ENCODE measurements at places on chromosomes 7 and 10.
A peak's percentile ranks its signal among the peaks of the same experiment; 100 is the strongest.

GRCh38 chr10:14278533-14278932 lies 52.2 kb downstream of the FRMD4A start:
- DNase-seq: no peak

DNA sequence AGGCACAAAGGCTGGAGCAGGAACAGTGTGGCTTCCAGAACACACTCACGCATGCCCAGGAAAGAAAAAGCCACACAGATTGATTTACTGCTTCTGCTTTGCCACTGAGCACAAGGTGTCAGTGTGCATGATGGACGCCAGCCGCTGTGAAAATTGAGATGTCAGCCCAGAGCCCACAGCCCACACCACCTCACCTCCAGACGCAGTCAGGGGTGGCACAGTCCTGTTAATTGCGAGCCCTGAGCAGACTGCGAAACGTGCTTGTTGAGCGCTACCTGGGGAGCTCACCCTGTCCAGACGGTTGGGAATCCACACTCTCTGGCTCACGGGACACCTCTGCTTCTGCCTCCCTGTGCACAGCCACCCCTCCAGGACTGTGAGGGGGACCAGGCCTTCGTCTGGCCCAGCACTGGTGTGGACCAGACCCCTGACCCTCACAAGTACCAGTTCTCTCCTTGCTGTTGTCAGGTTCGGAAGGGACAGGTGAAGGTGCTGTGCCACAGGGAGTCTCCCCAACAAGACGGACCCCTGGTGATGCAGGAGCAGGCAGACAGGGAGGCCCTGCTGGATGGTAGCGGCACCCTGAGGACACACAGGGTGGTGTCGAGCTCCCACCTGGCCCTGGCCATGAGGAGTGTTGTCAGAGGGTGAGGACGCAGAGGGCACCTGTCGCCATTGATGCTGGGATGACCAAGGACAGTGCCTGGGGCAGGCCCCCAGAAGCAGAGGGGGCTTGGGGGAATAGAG lies 15.3 kb downstream of the RASGEF1A start:
- DNase-seq: no peak

GRCh38 chr7:37945336-37945735 lies 24.9 kb downstream of the EPDR1 start:
- DNase-seq: no peak

- no peak for DNase-seq
Observed at GRCh38 chr10:73625004-73625883, 16.0 kb downstream of the MYOZ1 start.

DNA sequence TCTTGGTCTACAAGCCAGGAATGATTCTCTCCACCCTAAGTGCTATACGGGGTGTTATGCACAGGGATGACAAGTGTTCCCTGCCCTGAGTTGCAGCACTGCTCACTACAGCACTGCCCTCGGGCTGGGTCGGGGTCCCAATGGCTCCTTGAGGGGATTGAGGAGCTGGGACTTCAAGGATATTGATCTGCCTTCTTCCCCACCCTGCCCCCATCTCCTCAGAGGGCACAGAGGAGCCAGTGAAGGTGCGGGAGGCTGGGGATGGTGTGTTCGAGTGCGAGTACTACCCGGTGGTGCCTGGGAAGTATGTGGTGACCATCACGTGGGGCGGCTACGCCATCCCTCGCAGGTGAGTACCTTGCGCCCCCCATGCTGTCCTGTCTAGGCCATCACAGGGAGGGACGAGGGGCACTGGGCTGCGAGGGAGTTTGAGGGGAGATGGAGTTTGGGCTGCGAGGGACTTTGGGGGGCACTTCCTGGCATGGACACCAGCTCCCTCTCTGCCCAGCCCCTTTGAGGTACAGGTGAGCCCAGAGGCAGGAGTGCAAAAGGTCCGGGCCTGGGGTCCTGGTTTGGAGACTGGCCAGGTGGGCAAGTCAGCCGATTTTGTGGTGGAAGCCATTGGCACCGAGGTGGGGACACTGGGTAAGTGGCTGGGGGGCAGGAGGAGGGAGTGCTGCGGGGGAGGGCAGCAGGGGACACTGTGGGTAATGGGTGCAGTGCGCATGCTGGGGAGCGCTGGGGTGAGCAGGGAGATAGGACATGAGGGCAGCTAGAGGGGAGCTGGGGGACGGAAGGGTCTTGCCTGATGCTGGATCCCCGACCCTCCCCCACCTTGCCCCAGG lies 10.3 kb downstream of the FLNC start:
- DNase-seq: no peak

DNA sequence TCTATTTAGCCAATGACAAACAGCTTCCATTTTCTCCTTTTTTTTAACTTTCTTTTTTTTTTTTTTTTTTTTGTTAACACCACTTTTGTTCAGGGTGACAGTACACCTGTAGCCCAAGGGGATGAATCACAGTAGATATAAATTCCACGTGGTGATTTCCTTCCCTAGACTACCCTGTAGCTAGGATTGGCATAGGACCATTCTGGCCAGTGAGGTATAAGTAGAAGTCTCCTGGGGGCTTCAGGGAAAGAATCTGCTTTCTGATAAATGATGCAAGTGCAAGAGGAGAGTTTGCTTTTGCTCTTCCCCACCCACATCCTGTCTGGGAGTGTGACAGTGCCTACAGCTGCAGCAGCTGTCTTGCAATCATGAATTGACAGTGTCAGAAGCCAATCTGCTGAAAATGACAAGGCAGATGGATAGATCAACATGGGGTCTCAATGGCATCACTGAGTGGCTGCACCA lies 63.2 kb upstream of the TOMM7 start:
- no peak for DNase-seq

GRCh38 chr7:151987748-151988529 lies 31.7 kb downstream of the GALNTL5 start:
- DNase-seq: no peak

- DNase-seq: no peak
Observed at GRCh38 chr7:85078181-85078580, 108.7 kb downstream of the SEMA3D start.

GRCh38 chr10:52312942-52313255 lies 1.2 kb upstream of the DKK1 start:
- no peak for DNase-seq

GRCh38 chr7:134845461-134845860 lies 66.0 kb downstream of the CALD1 start:
- DNase-seq: no peak

DNA sequence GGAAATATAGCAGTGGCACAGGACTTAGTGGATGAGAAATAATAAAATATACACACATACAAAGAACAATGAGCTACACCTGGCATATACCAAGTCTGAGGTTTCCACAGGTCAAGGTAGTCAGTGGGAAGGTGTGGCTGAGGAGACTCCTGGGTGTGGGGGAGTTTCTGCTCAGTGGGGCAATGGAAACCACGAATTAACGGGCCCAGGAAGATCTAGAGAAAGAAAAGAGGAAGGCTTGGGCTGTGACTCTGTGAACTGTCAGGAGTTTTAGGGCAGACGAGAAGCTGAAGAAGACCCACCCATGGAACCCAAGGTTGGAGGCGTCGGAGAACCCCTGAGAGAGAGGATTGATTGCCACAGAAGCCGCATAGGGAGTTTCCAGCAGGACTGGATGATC lies 196.5 kb downstream of the HERPUD2 start:
- DNase-seq: no peak

DNA sequence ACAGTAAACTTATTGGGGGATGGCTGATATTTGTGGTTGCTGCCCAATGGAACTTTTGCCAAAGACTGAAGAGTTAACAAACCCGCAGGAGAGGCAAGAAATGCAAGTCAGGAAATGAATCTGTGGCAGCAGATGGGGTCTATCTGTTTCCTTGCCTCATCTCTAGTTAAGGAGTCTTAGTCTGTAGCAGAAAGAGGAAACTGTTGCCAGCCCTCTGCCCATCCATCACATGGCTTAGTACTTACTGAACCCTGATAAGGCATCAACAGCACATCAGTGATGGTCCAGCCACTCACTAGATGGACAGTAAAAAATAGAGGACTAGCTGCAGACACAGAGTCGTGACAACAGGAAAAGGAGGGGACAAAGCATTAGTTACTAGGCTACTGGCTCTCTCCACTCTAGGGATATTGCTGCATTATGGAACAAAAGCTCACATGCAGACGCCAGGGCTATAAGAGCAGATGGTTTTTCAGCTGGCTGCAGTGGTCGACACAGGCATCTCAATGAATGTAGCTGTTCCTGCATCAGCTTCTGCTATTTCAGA lies 614.7 kb downstream of the PARD3 start:
- DNase-seq: no peak

DNA sequence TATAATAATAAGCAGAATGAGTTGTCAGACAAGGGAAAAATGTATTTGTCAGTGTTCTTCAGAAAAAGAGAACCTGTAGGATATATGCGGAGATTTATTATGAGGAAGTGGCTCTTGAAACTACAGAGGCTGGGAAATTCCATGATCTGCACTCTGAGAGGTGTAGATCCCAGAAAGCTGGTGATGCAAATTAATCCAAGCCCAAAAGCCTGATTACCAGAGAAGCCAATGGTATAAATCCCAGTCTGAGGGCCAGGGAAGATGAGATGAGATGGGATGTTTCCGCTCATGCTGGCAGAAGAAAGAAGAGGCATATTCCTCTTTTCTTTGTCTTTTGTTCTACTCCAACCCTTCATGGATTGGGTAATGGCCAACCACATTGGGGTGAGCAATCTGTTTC lies 732.8 kb upstream of the IGFBP3 start:
- DNase-seq: no peak

- no peak for DNase-seq
Observed at GRCh38 chr10:43945908-43946307, 297.2 kb upstream of the ZNF32 start.

DNA sequence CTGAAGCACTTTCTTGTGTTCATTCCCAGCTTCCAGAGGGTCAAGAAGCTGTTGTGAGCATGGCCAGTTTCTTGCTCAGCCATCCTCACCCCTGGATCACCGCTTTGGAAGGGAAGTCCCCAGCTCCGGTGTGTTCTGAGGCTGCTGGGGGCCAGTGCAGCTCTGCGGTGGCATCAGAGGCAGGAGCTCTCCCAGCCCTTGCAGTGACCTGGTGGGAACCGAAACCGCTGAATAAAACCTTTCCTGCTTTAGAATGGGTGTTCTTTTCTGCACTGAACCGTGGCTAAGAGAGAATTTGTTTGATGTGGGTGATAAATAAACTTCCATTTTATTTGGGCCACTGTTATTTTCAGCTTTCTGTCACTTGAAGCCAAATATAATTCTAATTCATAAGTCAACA lies 450.9 kb upstream of the VSTM2A start:
- no peak for DNase-seq

GRCh38 chr7:130441408-130441869 lies 623 bp upstream of the CEP41 start:
- DNase-seq: peak; percentile 3

- DNase-seq: no peak
Observed at GRCh38 chr7:28135760-28136159, 44.8 kb downstream of the JAZF1 start.

DNA sequence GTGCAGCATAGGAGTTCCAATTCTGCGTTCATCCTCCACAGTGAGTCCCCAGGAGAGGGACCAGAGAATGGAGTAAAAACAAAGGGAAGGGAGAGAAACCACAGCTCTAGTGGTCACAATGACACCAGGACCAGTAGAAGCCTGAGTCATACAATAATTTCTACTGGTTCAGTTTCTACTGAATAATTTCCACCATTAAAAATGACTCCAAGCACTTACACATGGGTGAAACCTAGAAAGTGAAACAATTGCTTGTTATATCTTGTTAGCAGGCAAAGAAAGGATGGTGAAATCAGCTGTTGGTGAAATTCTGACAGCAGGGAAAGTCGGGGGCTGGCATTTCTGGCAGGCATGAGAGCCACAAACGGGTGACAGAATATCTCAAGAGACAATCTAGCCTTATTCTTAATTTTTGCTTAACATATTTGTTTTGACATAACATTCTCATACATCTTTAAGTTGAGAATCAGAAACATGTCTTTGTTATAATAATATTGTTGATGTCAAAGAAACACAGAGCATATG lies 1065.8 kb upstream of the C7orf33 start:
- no peak for DNase-seq

DNA sequence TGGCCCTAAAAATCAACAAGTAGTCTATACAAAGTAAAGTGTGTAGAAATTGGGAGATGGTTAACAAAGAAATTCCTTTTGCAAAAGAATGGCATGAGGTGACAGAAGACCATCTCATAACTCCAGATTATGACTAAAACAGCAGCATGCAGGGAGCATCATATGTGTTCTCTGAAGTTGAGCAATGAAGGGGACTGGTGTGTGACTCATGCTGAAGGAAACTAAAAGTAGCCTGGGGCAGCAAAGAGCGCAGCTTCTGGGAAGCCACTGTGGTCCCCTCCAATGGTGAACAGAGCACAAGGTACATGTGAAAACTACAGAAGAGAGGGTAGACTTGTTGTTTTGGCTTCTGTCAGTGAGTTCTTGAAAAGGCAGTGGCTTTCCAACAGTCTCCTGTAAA lies 133.4 kb downstream of the MACC1 start:
- DNase-seq: no peak

- no peak for DNase-seq
Observed at GRCh38 chr10:77692782-77693181, 55.2 kb upstream of the KCNMA1 start.

DNA sequence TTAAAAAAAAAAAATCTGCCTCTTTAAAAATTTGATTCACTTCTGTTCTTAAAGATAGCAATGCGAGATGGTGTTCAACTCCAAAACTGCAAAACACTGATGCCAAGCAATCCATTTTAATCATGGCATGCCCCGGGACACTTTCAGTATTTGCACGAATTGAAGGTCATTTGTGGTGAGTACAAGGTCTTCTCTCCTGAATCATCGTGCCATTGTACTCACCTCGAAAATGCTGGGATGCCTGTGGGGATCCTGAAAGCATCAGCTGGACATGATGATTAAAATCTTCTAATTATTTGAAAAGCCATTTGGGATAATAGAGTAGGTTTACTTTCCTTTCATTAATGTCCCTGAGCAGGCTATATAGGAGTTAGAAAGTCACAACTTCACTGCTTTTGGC lies 125.1 kb upstream of the NRP1 start:
- DNase-seq: no peak

DNA sequence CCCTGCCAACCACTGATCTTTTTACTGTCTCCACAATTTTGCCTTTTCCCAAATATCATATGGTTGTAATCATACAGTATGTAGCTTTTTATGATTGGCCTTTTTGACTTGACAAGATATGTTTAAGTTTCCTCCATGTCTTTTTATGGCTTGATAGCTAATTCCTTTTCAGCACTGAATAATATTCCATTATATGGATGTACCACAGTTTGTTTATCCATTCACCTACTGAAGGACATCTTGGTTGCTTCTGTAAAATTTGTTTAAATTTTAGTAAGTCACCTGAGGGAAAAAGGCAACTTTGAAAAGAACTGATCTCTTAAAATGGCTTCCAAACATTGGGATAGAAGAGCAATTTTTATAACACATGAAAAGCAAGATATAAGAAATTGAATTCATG lies 43.5 kb downstream of the ATRNL1 start:
- DNase-seq: no peak

Data from NCI-H1048 (cell line).